ENCODE measurements at places on chromosomes 12 and 14.

- no peak for DNase-seq
These were observed 16.1 kb upstream of the NUAK1 start for GRCh38 chr12:106154751-106155273.

DNA sequence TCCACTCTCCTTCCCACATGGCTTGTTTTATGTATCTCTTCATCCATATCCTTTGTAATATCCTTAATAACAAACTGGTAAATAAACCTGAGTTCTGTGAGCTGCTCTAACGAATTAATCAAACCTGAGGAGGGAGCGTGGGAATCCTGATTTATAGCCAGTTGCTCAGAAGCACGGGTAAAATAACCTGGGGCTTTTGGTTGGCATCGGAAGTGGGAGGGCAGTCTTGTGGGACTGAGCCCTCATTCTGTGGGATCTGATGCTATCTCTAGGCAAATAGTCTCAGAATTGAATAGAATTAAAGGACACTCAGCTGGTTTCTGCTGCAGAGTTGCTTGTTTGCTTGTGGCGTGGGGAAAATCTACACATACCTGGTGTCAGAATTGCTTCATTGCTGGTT lies 17.5 kb upstream of the LDHB start:
- no peak for DNase-seq

- DNase-seq = peak; percentile 74
These were observed 138.8 kb upstream of the WSCD2 start for GRCh38 chr12:107990325-107990724.

DNA sequence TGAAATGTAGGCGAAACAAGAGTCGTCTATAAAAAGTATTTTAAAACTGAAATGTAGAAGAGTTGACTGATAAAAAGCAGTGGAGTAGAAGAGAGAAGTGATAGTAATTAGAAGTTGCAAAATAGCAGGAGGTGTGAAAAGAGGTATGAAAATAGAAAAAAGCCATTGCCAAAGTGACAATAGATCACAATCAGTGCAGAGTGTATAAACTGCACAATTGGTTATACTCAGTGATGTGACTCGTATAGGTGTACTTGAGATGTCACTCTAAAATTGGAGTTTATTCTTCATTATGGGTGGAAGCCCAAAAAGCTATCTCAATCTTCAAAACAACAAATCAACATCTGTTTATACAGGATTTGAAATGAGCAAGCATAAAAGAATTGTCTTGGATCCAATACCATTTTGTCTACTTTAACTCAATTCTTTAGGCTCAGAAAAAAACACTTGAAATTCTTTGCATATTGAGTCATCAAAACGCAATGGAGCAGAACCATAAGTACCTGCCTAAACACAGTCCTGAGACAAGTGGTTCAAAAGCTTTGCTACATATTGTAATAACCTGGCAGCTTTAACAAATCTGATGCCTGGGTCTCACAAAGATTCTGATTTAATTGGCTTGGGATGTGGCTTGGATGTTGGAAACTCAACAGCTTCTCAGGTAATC lies 8.8 kb downstream of the IKBIP start:
- DNase-seq = no peak

- DNase-seq = no peak
These were observed 49.2 kb upstream of the BCAT1 start for GRCh38 chr12:24997970-24998582.

- DNase-seq = no peak
These were observed 2.0 kb upstream of the SETD1B start for GRCh38 chr12:121801595-121802484.

GRCh38 chr14:103463851-103464250 lies 58.8 kb downstream of the CKB start:
- no peak for DNase-seq

GRCh38 chr14:69090187-69090789 lies 62.6 kb downstream of the DCAF5 start:
- peak; percentile 27 for DNase-seq

All from WTC11 (cell line).